ENCODE measurements at places on chromosomes 13 and 19. TPM values are rescaled to one million over a fixed set of nuclear protein-coding genes. Genes with fewer than 3 reads are reported as not detected.

DNA sequence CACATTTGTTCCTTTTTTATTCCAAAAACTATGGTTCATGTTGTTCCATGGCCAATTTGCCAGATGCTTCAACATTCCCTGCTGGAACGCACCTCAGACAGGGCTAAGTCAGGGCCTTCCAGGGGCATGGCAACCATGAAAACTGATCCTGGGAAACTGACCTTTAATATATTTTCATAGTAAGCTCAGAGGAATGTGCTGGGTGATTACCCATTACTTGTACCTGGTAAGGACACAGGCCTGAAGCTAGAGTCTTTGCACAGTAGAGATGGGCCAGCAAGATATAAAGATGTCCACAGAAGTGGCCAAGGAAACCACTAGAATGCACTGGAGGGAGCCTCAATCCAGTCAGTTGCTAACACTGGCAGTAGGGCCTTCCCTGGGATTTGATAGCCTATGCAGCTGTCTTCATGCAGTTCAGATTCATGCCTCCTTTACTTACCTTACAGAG lies 353.1 kb downstream of the ENOX1 start:
- no peak overlapping the region for H3K27ac ChIP-seq
- no peaks in the 10 kb centered on the region for H3K4me1 ChIP-seq
- H3K36me3 ChIP-seq: no peaks in the 10 kb centered on the region

DNA sequence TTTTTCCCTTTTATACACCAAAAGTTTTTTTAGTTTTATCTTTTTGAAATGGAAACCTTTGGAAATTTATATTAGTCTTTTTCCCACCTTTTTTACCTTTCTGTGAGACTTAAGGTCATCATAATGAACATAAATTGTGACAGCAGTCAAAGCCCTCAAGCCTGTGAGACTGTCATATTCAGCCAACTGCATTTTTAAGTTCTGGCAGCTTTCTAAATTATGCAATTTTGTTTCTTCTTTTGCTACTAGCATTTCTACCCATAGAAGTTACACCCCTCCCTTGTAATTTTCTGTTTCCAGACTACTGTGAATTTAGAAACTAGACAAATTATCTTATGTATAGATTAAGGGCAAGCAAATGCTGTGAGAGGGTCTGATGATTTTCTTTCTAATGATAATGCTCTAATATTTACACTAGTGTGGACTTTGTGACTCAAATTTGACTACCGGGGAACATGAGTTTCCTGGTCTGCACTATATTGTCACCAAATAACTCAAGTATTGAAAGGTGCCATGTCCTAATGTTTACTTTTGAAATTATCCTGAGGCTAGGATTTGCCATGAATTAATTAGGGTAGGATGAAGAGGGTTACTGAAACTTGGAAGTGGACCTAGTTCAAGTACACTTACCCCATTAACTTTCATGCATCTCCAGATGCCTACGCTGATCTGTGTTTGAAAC lies 43.7 kb downstream of the FRY start:
- no peak overlapping the region for H3K27ac ChIP-seq
- no peaks in the 10 kb centered on the region for H3K4me1 ChIP-seq
- no peaks in the 10 kb centered on the region for H3K36me3 ChIP-seq
- H3K27me3 ChIP-seq: no peaks in the 10 kb centered on the region
- no peak for DNase-seq
- H3K4me3 ChIP-seq: no peak overlapping the region

APLP1 gene
- total RNA-seq: 11.6 TPM

GRCh38 chr19:662207-662961 lies 630 bp downstream of the RNF126 start:
- peak overlapping the region; percentile 100 for H3K4me3 ChIP-seq
- no peaks in the 10 kb centered on the region for H3K27me3 ChIP-seq
- no peak for DNase-seq
- no peaks in the 10 kb centered on the region for H3K36me3 ChIP-seq
- H3K4me1 ChIP-seq: peaks cover 64% of the 10 kb centered on the region
- H3K27ac ChIP-seq: peak overlapping the region; percentile 96

DNA sequence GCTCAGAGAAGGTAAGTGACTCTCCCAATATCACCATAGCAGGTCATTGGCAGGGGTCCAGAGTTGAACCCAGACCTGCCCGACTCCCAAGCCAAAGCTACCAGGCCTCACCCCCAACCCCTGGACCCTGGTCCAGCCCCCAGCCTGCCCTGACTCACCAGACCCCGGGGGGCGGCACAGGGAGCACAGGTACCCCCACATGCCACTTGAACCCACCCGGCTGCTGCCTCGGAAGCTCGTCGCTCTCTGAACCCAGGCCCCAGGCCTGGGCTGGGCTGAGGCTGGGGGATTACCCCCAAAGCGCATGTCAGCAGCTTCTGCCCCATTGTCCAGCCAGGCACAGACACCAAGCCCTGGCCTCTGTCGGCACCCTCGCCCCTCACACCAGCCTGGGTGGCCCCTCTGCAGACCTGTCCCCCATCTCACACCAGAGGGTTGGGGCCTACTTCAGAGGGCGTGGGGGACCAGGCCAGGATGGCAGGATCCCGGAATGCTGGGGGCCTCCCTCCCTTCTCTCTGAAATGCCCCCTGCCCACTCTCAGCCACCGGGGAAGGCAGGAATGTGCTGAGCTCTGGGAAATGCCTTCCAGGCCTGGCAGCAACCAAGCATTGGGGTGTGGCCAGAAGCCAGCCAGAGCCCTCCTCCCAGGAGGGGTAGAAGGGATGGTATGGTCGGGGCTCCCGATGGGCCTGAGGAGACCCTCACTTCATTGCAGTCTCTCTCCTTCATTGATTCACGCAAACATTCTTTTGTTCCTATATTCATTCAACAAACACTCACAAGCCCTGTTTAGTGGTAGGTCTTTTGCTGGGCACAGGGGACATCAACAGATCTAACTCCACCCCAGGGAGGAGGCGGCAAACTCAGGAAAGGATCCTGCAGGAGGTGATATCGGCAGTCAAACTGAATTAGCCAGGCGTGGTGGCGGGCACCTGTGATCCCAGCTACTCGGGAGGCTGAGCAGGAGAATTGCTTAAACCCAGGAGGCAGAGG lies 1.7 kb upstream of the PRX start:
- DNase-seq: no peak
- H3K4me1 ChIP-seq: no peaks in the 10 kb centered on the region
- H3K27me3 ChIP-seq: no peaks in the 10 kb centered on the region
- peak overlapping the region; percentile 58 for H3K27ac ChIP-seq
- H3K4me3 ChIP-seq: peak overlapping the region; percentile 3

DNA sequence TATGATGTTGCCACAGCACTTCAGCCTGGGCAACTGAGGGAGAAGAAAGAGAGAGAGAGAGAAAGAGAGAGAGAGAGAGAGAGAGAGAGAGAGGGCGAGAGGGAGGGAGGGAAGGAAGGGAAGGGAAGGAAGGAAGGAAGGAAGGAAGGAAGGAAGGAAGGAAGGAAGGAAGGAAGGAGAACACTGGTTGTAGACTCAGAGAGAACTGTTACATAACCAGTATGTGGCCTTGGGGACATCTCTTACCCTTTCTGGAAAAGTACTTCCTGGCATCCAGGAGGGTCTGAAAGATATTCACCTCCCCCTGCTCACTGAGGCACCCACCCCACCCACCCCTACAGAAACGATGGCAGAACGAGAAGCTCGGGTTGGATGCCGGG lies 2.7 kb upstream of the ARHGEF1 start:
- H3K27me3 ChIP-seq: no peaks in the 10 kb centered on the region
- H3K4me1 ChIP-seq: peaks cover 10% of the 10 kb centered on the region
- DNase-seq: no peak
- H3K36me3 ChIP-seq: no peaks in the 10 kb centered on the region

MEDAG gene
- total RNA-seq: 151 TPM

- no peak overlapping the region for H3K27ac ChIP-seq
- no peaks in the 10 kb centered on the region for H3K4me1 ChIP-seq
- H3K36me3 ChIP-seq: no peaks in the 10 kb centered on the region
- no peaks in the 10 kb centered on the region for H3K27me3 ChIP-seq
- H3K4me3 ChIP-seq: no peak overlapping the region
These were observed 141.6 kb downstream of the KDM4B start for GRCh38 chr19:5110546-5110945.

DNA sequence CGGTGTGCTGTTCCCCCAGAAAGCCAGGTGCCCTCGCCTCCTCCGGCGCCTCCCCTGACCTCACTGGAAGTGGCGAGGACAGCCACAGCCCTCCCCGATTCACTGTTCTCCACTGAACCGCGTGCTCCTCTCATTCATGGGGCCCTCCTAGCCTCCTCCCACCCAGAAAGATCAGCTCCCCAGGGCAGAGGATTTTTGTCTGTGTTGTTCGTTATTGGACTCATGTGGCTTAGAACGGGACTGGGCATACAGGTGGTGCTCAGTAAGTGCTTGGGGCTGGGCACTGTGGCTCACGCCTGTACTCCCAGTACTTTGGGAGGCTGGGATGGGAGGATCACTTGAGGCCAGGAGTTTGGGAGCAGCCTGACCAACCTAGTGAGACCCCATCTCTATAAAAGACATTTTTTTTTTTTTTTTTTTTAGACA lies 3.8 kb downstream of the PRTN3 start:
- no peak overlapping the region for H3K4me3 ChIP-seq
- no peaks in the 10 kb centered on the region for H3K36me3 ChIP-seq
- H3K27me3 ChIP-seq: peaks cover 79% of the 10 kb centered on the region
- no peak overlapping the region for H3K27ac ChIP-seq
- peaks cover 10% of the 10 kb centered on the region for H3K4me1 ChIP-seq

TMEM221 gene
- total RNA-seq: 2.0 TPM

- H3K27ac ChIP-seq: peak overlapping the region; percentile 69
- H3K4me3 ChIP-seq: no peak overlapping the region
- H3K36me3 ChIP-seq: no peaks in the 10 kb centered on the region
- H3K27me3 ChIP-seq: no peaks in the 10 kb centered on the region
These were observed 286.5 kb downstream of the MYO16 start for GRCh38 chr13:108915634-108916512.

DNA sequence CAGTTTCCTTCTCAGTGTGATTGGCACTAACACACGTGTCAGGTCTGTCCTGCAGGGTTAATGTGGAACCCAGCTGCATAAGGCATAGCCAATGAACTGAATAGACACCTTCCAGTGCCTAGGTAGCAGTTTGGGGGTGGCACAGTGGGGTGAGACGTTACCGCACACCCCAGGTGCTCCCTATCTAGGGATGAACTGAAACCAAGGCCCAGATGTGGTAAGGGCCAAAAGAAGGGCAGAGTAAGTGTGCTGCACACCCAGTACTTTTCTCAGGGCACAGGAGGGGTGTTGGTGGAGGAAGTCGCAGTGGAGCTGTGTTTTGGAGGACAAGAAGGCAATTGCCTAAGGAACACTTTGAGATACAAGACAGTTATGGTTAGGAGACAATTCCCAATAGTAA lies 317.9 kb upstream of the TSHZ3 start:
- no peaks in the 10 kb centered on the region for H3K36me3 ChIP-seq
- H3K27ac ChIP-seq: no peak overlapping the region
- no peaks in the 10 kb centered on the region for H3K27me3 ChIP-seq
- no peak overlapping the region for H3K4me3 ChIP-seq
- H3K4me1 ChIP-seq: no peaks in the 10 kb centered on the region

ZNF667 gene
- total RNA-seq: 12.2 TPM

DNA sequence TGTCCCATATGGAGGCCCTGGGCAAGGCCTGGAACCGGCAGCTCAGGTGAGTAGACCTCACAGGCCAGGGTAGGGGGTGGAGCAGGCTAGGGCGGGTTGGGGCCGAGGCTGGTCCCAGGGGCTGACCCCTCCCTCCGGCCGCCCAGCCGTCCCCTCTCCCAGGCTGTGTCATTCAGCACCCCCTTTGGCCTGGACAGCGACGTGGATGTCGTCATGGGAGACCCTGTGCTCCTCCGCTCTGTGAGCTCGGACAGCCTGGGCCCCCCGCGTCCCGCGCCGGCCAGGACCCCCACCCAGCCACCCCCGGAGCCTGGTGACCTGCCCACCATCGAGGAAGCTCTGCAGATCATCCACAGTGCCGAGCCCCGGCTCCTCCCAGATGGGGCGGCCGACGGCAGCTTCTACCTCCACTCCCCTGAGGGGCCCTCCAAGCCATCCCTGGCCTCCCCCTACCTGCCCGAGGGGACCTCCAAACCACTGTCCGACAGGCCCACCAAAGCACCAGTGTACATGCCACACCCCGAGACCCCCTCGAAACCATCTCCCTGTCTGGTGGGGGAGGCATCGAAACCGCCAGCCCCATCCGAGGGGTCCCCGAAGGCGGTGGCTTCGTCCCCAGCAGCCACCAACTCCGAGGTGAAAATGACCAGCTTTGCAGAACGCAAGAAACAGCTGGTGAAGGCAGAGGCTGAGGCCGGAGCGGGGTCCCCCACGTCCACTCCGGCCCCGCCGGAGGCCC lies 16.0 kb downstream of the CAMSAP3 start:
- H3K27me3 ChIP-seq: peaks cover 5% of the 10 kb centered on the region
- H3K4me1 ChIP-seq: no peaks in the 10 kb centered on the region
- no peak for DNase-seq
- no peak overlapping the region for H3K27ac ChIP-seq
- H3K36me3 ChIP-seq: no peaks in the 10 kb centered on the region

GRCh38 chr13:91045351-91046034 lies 302.0 kb upstream of the MIR17HG start:
- H3K4me3 ChIP-seq: no peak overlapping the region
- H3K27me3 ChIP-seq: no peaks in the 10 kb centered on the region
- no peaks in the 10 kb centered on the region for H3K4me1 ChIP-seq
- no peak for DNase-seq
- no peak overlapping the region for H3K27ac ChIP-seq

DNA sequence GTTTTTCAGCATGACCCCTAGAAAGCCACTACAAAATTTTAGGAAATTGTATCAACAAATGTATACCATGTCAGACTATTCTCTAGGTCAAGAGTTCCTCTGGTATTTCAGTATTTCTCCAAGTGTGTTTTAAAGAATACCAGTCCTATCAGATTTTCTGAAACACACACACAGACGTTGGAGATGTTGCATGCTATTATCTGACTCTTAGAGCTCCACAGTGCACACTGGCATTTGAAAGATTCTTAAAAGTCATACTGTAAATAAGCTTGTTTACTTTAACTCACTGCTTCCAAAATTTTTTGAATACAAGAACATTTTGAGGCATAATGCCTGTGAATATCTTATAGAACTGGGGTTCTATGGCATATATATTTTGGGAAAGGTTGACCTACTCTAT lies 33.8 kb upstream of the VWA8 start:
- no peaks in the 10 kb centered on the region for H3K4me1 ChIP-seq
- no peaks in the 10 kb centered on the region for H3K27me3 ChIP-seq
- H3K4me3 ChIP-seq: no peak overlapping the region
- no peak for DNase-seq
- no peaks in the 10 kb centered on the region for H3K36me3 ChIP-seq

GRCh38 chr13:90918536-90918935 lies 429.0 kb upstream of the MIR17HG start:
- no peaks in the 10 kb centered on the region for H3K4me1 ChIP-seq
- no peak overlapping the region for H3K4me3 ChIP-seq
- H3K27ac ChIP-seq: no peak overlapping the region

DNA sequence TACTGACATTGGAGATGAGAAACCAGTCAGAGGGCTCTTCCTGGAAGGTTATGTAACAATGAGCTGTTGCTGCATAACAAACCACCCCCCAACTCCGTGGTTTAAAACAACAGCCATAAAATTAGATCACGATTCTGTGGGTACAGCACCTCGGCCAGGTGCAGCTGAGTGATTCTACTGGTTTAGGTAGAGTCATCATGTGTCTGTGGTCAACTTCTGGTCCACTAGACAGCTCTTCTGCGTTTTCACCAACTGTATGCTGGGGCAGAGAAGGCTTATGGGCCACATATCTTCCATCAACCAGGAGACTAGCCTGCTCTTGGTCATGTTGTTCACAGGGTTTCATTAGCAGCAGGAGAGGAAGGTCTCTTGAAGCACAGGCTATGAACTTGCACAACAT lies 585.5 kb downstream of the KCTD12 start:
- no peak for DNase-seq
- H3K4me1 ChIP-seq: no peaks in the 10 kb centered on the region
- no peaks in the 10 kb centered on the region for H3K36me3 ChIP-seq
- H3K4me3 ChIP-seq: no peak overlapping the region
- H3K27me3 ChIP-seq: no peaks in the 10 kb centered on the region
- no peak overlapping the region for H3K27ac ChIP-seq
